ENCODE measurements at places on chromosomes 12 and 14.

DNA sequence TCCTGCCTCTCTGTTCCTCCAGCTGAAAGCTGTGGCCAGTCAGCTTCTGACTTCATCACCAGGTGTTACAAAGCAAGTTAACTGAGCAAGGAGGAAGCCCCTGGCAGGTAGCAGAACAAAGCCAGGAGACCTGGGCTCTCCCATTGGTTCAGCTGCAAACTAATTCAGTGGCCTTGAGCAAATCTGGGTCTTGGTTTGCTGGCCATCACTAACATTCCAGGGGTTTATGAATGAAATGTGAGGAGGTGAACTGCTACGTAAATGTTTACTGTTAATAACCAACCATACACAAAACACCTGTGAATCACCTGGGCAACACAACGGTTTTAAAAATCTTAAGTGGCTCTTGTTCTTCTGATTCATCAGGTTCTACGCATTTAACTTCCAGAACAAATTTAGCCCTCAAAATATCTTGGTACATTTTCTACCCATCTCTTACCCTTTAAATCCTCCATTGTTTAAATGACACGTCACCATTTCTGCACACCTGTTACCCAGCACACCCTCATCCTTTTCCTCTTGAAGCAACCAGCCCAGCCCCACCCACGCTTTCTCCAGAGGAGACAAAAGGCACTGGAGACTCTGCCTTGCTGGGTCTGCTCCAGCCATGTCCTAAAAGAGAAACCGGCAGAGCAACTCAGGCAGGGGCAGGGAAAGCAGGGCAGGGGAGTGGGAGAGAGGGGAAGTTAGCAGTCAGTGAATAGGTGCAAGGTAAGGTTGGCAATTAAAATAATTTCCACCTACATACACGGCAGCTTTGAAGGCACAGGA is 49.3 kb upstream of the TSPAN11 start:
- no peak for DNase-seq

DNA sequence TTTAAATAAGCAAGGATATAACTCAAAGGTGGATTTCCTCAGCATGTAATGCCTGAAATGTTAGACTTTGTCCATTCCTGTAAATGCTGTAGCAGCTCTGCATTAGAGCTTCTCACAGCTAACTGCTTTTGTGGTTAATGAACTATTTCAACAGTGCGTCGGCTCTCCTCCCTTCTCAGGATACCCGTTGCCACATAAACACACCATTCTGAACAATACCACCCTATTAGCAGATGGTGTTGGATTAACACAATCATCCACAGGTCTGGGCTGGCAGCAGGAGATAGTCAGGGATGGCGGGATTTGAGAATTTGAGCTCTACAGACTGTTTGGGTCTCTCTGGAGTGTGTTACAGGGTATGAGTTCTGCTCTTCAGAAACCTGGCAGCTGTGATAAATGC is 33.5 kb upstream of the C12orf42 start:
- DNase-seq = no peak

- DNase-seq = no peak
Measured at GRCh38 chr12:40819436-40820108, 127.3 kb downstream of the CNTN1 start.

DNA sequence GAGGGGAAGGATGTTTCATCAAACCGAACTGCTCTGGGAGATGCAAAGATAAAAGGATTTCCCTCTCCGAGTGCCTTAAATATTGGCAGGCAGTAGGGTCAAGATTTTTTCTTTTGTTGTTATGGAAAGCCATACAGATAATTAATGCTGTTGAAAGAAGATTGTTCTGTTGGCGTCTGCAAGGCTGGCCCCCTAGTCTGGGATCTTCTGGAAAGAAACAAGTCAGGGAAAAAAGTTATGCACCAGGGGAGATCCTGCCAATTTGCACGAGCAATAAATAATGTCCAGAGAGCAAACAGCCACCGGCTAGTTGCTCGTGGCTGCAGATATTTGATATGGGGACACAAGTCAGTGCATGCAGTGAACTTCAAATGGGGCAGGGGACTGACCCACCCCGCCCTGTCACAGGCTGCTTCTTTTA is 202.1 kb upstream of the MYL2 start:
- DNase-seq = no peak

- DNase-seq = peak; percentile 34
Measured at GRCh38 chr14:101716077-101716950, 45.2 kb upstream of the PPP2R5C start.

DNA sequence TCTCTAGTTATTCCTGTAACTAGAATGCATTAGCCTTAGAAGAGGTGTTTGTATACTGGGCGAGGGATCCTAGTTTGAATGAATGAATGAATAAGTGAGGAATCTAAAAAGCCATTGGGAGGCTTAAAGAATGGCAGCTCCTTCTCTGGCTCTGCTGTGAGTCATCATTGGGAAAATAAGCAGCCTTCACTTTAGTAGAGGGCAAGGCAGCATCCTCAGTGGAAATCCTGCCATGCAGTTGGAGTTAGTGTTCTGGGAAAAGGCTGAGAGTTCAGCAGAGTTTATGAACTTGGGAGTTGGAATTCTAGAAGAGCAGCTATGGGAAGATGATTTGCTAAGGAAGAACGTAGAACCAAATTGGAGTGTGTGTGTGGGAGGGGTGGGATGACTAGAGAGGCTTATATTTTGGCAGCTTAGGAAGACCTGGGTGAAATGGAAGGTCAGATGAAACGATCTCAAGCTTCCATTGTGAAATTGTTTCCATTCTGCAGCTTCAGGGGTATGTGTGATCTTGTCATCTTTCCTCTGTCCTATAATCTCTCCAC is 120.8 kb downstream of the PTCSC3 start:
- peak; percentile 65 for DNase-seq

- no peak for DNase-seq
Measured at GRCh38 chr14:105525861-105526775, at the start of gene TMEM121. TMEM121 (plus strand) TSS chr14:105526583; CDS start chr14:105528835, 2,252 bp downstream.

Measured in SJSA1 (cell line).